ENCODE measurements at places on chromosomes 2 and 18. TPM values are rescaled to one million over a fixed set of nuclear protein-coding genes. Genes with fewer than 3 reads are reported as not detected.

The ANO7 gene
- total RNA-seq: 1.4 TPM

The TUBA4B gene
- not detected for total RNA-seq

The GBX2 gene
- 0.49 TPM for total RNA-seq

The NAPG gene
- total RNA-seq: 59.6 TPM

The IL1RN gene
- 10.3 TPM for total RNA-seq

The SOX11 gene
- total RNA-seq: 58.1 TPM

The MCM6 gene
- total RNA-seq: 28.8 TPM

The GLI2 gene
- 7.8 TPM for total RNA-seq

The NEU2 gene
- total RNA-seq: not detected

The LAMA1 gene
- total RNA-seq: 34.4 TPM

The DSG2 gene
- 18.5 TPM for total RNA-seq

The CGREF1 gene
- total RNA-seq: 12.1 TPM

The SAG gene
- 16.7 TPM for total RNA-seq

The TACR1 gene
- total RNA-seq: 1.4 TPM

The RBM45 gene
- 20.8 TPM for total RNA-seq

The ICOS gene
- total RNA-seq: 0.11 TPM

The FHOD3 gene
- 49.9 TPM for total RNA-seq

The CNOT9 gene
- total RNA-seq: 50.5 TPM

The GPR75 gene
- total RNA-seq: 4.2 TPM

The EFR3B gene
- 32.6 TPM for total RNA-seq

The SKOR2 gene
- 1.2 TPM for total RNA-seq

The PREPL gene
- total RNA-seq: 143 TPM

The SMAD2 gene
- total RNA-seq: 328 TPM

The MROH2A gene
- total RNA-seq: not detected

The ALLC gene
- 0.77 TPM for total RNA-seq

The ZAP70 gene
- total RNA-seq: 1.5 TPM

The RTP5 gene
- not detected for total RNA-seq

The ZNF396 gene
- total RNA-seq: 5.8 TPM

The SERPINB7 gene
- total RNA-seq: not detected

The CFC1 gene
- 0.55 TPM for total RNA-seq

The SERPINB2 gene
- total RNA-seq: 2.0 TPM

The NT5C1B gene
- total RNA-seq: not detected

The CHRNG gene
- 2.0 TPM for total RNA-seq

The TYMS gene
- 36.3 TPM for total RNA-seq

The GAD1 gene
- 25.1 TPM for total RNA-seq

The GPAT2 gene
- total RNA-seq: 1.3 TPM

The SCG2 gene
- 9.6 TPM for total RNA-seq

The HDHD2 gene
- 50.9 TPM for total RNA-seq

The FOXI3 gene
- total RNA-seq: 7.1 TPM

The CIB4 gene
- not detected for total RNA-seq

The SH3RF3 gene
- 6.3 TPM for total RNA-seq

The COLEC12 gene
- total RNA-seq: 67.2 TPM

The C1QL2 gene
- total RNA-seq: 4.1 TPM

The CCDC150 gene
- 5.6 TPM for total RNA-seq

The TBR1 gene
- 1.7 TPM for total RNA-seq
